ENCODE measurements at places on chromosomes 11 and 22.

DNA sequence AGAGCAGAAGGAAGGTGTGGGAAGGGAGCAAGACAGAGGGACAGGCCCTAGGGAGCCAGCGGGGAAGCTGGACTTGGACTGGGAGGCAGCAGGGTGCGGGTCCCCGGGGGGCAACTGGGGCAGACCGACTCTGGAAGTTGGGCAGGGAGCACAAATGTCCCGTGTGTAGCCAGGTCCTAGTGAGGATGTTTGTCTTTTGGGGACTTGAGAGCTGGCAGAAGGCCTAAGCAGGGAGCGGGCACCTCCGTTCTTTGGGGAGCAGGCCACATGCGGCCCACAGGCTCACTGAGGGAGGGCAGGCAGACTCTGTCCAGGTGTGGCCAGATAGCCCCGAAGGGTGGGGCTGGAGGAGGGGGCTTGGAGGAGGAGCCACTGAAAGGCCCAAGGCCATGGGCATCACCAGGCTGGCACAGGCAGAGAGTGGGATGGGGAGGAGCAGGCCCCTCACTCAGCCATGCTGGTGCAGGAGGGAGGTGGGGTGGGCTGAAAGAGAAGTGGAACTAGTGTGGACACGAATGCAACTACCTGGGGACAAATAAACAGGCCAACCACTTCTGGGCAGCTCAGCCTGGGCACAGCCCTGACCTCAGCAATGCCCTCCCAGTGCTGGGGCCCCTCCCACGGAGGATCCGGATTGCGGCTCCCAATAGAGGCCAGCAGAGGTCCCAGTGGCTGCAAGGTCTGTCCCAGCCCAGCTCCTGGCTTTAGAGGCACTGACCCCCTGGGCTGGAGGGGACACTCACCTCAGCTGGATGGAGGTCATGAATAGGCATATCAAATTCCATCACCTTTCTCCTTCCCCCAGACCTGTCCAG lies 1.3 kb upstream of the SCARF2 start:
- no peak for DNase-seq

GRCh38 chr22:22060200-22061084 lies 77.9 kb upstream of the TOP3B start:
- no peak for DNase-seq

DNA sequence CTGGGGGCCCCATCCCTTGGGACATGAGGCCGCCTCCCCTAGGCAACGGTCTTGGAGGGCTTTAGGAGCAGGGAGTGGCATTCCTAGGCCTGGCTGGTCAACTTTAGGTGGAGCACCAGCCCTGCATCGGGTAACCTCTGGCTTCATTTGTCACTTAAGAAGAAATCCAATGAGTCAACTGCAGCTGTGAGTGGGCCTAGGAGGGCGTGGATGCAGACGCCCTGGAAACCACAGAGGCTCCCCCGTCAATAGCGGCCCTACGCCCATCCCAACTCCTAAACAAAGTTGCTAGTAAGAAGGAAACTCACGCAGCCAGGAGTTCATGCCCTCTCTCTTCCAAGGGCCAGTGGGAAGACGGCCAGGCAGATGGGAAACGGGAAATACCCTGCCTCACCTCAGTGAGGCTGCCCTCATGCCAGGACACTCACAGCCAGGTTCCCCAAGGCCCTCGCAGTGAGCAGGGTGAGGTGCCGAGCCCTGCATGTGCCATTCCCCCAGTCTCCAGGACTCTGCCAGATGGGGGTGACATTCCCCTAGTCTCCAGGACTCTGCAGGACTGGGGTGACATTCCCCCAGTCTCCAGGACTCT lies 20.8 kb downstream of the BID start:
- no peak for DNase-seq

DNA sequence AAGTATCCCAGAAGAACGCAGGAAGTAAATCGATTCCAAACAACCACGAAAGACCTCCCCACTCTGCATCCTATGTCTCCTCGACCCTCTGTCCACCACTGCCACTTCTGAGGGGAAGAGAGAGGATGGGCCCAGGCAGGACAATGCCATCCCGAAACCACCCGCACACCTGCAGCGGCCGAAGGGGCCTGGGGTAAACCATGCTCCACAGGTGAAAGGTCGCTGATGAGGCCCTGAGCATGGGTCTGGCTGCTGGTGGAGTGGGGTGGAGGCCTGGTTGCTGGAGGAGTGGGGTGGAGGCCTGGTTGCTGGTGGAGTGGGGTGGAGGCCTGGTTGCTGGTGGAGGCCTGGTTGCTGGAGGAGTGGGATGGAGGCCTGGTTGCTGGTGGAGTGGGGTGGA lies 13.1 kb downstream of the TOLLIP start:
- no peak for DNase-seq

DNA sequence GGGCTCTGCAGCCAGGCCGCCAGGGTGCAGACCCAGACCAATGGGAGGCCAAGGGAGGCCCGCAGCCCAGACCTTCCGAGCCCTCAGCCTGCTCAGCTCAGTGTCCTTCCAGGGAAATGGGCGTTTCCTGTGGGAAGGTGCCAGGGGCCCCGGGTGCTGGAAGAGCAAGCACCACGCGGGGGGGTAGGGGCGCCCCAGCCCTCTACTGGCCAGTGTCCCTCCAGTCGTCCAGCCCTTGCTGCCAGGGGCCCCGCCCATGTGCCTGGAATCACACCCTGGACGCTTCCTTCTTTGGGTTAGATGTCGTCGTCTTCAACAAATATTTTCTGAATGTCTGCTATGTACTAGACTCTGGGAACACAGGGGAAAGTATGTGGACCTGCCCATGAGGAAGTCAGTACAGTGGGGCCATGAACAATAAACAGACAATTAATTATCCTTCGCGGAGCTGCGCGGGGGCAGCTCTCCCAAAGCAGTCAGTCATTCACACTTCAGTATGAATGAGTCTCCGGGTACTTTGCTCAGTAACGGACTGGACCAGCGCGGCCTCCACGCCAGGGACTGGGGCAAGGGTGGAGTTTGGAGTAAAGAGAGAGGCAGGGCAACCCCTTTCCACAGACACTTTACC lies 60.2 kb downstream of the CDKN1C start:
- peak; percentile 93 for DNase-seq

DNA sequence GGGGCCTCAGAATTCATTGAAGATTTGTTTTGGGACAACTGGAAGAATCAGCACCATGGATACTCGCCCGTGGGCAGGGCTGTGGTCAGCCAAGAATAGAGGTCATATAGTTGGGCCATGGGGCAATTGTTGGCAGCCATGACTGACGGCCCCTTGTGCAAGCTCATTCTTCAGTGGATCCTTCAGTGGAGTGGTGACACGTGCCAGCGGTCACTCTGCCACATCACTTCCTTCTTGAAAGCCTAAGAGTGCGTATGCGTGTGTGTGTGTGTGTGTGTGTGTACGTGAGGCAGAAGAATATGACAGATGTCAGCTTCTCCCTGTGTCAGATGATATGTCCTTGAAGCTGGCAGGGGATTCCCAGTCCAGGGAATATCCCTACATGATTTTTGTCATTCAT lies 1.8 kb upstream of the IL18BP start:
- no peak for DNase-seq

DNA sequence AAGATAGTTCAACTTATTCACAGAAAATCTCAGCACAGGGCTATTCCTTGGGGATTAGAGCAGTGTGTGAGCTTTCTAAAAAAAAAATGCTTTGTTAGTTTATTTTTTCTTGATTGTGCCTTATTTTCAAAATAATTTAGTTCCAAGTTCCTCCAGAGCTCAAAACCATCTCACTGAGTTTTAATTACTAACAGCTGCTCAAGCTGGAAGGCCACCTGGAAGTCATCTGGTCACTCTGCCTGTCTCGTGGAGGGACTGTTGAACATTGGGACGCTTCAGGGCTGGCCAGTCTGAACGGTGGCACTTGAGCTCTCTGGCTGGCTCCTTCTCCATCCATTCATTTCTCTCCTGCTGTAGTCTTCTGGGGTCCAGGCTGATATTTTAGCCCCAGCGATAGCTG lies 4.0 kb downstream of the OR51E1 start:
- no peak for DNase-seq

DNA sequence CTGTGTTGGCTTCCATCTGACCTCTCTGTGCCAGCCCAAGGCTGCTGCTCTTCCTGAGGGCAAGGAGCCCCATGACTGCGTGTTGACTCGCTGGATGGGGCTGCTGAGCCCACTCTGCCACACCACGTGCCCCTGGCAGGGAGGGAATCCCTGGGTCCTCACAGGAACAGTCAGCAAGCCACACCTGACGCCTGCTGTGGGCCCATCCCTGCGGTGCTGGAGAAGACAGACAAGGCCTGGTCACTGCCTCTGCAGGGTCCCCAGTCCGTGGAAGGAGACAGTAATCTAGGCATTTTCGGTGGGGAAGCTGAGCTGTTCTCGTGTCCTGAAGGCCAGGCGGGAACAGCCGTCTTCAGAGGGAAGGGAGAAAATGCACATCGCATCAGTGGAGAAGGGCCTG lies 10.6 kb upstream of the PPP6R3 start:
- DNase-seq = no peak

- DNase-seq = no peak
These were observed 389.2 kb downstream of the SOX6 start for GRCh38 chr11:15967166-15967565.

DNA sequence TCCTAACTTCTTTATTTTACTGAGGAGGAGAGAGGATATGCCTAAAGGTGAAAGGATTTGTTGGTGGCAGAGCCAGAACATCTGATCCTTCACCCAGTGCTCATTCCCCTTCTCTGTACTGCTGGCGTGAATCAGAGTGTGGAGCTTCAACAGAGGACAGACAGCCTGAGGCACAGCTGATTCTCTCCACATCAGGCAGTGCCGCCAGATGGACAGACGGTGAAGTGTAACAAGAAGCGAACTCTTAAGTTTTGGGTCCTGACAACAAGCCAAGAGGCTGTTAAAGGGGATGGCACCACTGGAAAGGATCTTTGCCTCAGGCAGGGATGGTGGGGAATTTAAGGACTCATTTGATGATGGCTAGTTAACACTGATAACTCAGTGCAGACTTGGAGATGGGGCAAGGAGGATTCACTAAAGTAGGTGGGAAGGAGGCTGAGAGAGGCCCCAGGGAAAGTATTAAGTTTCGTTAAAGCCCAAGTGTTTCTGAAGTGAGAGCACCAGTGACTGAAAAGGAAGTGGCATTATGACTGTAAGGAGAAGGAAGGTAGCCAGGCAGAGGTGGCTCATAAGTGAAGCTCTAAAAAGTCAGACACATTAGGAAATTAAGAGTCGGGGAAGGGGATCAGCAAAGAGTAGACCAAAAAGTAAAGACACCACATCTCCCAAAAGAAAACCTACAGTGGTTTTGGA lies 81.3 kb downstream of the CLPB start:
- DNase-seq = peak; percentile 43

DNA sequence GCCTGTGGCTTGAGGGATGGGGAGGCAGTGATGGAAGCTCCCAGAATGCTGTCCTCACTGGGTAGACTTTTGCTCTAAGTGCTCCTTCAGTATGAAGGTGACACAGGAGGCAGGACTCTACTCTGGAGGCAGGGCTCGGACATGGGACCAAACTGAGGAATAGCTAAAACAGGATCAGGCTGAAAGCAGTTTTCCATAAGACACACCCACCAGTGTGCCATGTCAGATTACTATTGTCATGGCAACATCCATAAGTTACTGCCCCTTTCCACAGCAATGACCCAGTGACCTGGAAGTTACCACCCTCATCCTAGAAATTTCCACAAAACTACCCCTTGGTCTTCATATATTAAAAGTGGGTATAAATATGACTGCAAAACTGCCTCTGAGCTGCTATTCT lies 43.6 kb upstream of the GALNT18 start:
- no peak for DNase-seq

DNA sequence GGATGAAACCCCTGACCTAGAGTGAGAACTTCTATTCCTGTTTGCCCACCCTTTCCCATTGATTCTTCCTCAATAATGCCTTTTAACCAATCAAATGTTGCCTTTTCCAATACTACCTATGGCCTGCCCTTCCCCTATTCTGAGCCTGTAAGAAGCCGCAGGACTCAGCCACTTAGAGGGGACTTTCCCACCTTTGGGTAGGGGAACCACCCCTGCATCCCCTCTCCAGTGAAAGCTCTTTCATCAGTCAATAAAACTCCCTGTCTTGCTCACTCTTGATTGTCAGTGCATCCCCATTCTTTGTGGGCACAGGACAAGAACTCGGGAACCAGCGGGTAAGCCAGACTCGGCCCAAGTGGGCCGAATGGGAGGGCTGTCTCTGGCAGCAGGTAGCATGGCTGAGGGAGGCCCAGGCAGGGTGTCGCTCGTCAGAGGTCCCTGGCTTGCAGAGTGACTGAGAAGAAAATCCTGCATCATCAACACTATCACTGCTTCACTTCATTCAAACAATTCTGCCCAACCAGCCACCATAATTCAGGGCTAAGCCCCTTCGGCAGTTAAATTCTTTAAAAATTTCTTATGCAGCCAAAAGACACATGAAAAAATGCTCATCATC lies 30.4 kb downstream of the LDHAL6A start:
- no peak for DNase-seq

DNA sequence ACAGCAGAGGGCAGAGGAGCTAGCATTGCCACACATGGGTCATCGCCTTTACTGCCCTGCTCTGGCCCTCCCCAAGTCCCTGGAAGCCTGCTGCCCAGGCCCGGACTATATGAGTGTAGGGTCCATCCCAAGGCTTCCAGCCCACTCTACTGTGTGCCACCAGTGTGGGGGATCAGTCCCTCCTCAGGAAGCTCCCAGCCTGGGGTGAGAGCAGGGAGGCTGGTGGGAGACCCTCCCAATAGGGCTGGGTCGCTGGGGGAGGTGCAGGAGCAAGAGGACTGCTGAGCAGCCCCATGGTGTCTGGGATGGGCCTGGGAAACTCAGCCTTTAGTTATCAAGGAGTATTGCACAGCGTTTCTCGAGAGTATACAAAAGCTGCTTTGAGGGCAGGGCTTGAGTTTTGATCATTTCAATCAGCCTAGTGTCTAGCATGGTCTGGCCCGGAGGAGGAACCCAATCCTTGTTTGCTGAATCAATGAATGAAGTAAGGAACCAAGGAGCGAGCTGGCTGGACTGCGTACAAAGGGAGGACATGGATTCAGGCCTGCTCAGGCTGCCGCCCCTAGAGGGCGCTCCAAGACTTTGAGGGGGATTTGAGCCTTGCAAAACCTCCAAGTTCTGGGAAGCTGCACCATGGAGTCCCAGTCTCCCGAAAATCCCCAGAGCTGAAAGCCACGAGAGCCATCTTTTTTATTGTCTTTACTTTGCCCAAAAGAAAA lies 89.0 kb upstream of the PARVA start:
- DNase-seq = peak; percentile 78

GRCh38 chr22:32985899-32986765 lies 72.0 kb downstream of the SYN3 start:
- no peak for DNase-seq

DNA sequence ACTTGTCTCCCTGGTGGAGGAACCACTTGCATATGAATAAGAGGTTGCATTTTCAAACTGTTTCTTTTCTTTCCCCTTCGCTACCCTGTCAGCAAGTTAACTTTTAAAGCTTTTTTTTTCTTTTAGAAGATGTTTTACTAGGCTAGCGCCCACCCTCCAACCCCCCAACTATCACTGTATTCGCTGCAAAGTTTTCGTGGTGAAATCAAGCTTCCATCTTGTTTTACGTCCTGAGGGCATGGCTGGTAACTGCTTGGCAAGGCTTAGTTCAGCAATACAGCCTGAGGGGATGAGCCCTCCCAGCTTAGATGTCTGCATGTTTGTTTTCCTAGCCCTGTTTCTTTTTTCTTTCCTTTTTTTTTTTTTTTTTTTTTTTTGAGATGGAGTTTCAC lies 1359.3 kb downstream of the LRRC4C start:
- no peak for DNase-seq

- DNase-seq = no peak
These were observed 178.0 kb downstream of the DSCAML1 start for GRCh38 chr11:117618982-117619355.

- DNase-seq = no peak
These were observed 23.2 kb upstream of the BIRC3 start for GRCh38 chr11:102293873-102294601.

All from GM04503 (cell line).